NCI-H2081 treated with DMSO at 0.1 percent for 48 hours (cell line): ENCODE measurements at places on chromosomes 6 and 20.
A peak's percentile ranks its signal among the peaks of the same experiment; 100 is the strongest.

DNA sequence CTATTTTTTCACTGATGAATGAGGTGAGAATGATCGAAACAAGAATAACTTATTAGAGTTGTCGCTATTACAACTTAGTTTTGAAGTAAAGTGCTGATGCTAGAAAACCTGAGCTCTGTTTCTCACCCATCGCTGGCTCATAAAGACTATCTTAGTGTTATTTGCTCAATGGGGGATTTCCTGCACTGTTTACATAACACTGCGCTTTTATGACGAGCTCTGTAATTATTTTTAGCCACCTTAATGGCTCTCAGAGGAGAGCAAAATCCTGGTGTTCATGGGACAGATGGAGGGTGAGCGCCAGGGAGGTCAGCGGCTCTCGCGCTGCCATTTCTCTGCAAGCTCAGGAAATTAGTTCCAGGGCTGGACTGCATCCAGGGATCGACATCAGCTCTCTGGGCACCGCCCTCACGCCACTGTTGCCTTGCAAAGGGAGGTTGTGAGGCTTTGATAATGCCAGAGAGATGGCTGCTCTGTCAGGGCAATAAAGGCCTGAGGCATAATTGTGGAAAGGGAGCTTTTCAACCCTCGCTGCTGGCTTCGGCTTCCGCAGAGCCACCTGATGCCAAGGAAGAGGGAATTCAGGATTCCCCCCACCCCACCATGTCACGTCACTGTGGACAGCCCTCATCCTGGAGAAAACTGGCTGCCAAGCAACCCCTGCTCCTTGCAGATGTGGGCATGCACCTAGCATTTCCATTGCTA lies 72.0 kb downstream of the DACT2 start:
- peak; percentile 28 for DNase-seq

GRCh38 chr20:59324521-59325141 lies 24.2 kb downstream of the EDN3 start:
- DNase-seq: no peak

DNA sequence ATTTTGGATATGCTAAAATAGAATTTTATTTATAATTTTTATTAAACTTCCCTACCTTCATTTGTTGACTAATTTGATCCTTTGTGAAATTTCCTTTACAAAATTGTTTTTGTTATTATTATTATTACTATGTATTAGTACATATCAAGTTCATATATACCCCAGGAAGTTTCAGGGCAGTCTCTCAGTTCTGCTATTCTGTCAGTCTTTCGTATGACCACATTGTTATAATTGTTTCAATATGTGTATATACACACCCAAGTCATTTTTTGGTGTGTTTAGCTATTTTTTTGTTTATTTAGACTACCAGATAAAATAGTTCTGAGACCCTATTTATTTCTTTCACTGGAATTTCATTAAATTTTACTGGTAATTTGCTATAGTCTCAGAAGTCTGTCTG lies 72.1 kb downstream of the NKAIN2 start:
- no peak for DNase-seq

GRCh38 chr6:33875696-33876095 lies 71.9 kb upstream of the MLN start:
- no peak for DNase-seq

GRCh38 chr20:44284032-44284431 lies 27.0 kb downstream of the FITM2 start:
- no peak for DNase-seq

DNA sequence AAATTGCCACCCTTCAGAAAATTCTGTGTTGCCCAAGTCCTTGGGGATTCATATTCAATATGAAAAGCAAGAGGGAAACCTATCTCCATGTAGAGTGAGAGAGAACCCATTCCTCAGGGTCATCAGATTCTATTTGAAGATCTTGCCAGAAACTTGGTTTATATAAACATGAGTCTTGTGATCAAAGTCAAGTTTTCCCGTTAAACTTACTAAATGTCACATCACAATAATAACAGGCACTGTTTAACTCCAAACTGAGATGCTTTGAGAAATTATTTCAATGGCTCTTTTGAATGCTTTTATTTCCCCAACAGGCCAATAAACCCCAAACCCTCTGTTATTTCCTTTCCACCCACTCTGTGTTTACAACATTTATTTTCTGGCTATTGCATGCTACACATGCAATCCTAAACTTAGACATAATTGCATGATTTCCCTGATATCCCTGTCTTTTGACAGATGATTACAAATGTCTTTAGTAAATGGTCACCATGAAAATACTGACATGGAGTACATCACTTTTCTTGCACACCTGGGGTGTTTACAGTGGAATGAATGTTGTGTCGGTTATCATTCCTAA lies 31.1 kb upstream of the SSTR4 start:
- no peak for DNase-seq

DNA sequence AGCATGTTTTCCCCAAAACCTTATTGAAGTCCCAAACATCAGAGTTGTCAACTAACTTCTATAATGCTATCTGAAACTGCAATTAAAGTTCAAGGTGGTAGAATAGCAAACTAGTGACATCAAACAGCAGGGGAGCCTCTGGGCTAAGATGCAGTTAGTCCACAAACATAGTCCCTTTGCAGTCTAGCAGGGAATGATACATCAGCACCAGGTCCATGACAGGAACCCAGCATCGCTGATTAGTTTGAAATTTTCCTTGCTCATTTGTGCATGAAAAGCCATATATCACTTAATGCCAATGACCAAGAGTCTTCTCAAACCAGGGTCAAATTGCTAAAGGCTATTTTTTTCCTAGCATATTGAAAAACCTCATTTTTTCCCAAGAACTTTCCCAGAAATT lies 145.3 kb downstream of the HIVEP2 start:
- DNase-seq: no peak

DNA sequence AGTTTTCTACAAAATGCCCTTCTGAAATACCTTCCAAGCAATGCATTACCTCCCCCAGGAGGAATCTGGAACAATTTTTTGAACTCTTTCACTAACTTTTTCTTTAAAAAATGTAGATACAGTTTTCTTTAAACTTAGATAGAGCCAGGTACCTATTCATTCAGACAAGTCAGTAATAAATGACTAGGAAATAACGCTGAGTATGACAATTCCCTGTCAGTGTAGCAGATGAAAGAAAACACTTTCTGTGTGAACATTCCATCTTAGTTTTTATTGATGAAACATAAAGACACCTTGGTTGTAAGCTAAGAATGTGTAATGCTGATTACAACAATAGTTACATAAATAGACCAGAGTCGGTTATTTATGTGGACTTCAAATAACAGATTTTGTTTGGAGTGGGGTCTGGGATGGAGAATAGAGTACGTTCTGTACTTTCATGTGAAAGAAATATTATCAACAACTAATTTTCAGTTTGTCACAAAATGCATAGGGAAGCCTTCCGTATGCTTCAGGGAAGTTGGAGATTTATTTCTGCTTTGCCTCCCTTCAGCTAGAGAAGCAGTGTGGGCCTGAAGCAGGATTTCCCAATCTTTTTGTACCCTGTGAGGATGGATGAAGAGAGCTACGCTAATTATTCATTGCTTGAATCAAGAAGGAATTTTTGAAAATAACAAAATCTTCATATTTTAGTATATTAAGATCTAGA lies 19.2 kb upstream of the QKI start:
- DNase-seq: no peak

DNA sequence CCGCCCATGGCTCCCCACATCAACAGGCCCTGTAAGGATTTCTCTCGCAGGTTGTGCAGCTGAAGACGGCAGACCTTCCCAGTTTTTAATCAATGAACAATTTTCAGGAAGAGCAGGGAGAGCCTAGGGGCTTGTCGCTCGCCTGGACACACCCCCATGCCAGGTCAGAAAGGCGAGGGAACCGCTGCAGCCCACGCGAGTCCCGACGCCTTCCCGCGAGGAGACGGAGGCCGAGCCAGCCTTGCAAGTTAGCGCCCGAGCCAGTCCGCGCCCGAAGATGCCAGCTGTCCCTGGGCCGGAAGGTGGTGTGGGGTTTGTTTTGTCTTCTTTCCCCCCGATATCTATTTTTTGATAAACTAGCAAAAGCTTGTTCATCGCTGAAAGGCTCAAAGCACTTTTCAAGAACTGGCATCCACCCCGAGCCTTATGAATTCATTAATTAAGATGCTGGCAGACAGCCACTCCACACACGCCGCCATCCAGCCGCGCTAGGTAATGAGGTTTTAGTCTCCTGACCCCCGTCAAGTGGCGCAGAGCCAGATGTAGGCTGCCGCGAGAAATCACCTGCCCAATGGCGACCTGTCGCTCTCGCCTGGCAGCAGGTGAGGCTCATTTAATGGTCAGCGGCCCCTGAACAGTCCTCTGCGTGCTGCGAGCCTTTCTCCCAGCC lies 6.6 kb downstream of the CCDC167 start:
- peak; percentile 44 for DNase-seq

- DNase-seq: no peak
Observed at GRCh38 chr20:10078403-10078802, 43.6 kb downstream of the ANKEF1 start.

- no peak for DNase-seq
Observed at GRCh38 chr6:111980971-111981840, 72.7 kb upstream of the CCN6 start.

- DNase-seq: no peak
Observed at GRCh38 chr20:15900443-15900842, 672.8 kb downstream of the KIF16B start.

DNA sequence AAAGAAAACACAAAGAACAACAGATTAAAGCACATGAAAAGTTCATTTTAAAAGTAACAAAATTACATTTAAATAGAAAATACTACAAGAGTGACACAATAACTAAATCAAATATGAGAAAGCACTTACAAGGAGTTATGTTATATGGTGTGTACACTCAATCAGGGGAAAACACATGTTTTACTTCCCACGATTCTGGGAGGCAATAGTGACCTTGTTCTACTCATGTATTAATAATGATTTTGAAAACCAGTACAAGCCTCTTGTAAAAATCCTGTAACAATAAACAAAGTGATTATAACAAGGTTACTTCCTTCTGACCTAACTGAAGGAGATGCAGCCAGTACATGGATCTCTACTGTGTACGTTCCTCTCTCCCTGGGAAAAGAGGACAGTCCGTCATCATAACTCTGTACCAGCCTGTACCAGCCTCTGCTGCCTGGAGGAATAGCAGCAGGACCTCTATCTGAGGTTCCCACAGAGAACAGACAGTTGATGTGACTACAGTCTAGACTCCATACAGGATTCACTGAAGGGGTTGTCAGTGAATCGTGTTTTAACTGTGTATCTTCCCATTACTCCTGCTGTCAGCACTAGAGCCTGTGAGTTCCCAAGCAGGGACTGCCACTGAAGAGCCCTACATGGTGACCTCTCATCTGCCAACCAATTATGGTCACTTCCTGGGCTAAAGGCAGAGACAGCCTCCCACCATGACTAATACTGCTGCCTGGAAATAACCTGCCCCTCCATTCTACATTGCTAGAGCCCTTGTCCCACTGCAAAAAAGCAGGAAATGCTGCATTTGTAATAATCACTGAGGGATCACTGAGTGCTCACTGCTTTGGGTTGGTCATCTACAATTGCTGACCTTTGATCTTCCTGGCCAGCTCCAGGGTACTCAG lies 149.7 kb downstream of the KIF16B start:
- DNase-seq: no peak

DNA sequence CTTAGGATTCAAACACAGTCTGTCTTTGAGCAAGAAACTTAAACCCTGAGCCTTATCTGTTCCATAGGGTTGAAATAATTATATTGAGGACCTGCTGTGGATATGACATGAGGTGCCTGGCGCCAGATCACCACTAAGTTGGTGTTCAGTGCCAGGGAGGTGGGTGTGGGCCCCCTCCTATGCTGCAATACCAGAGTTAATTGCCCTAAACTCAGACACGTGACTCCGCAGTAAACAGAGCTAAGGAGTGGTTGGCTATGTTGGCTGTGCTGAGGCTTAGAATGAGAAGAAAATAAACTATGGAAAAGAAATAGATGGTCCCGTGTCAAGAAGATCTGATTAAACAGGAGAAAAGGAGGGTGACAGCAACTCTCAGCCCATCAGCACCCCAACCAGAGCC lies 419.4 kb upstream of the JARID2 start:
- no peak for DNase-seq

- DNase-seq: no peak
Observed at GRCh38 chr6:168920289-168920688, 333.4 kb downstream of the THBS2 start.

GRCh38 chr6:47687432-47687831 lies 10.9 kb upstream of the ADGRF4 start:
- no peak for DNase-seq

GRCh38 chr6:33620158-33620855 lies 815 bp upstream of the ITPR3 start:
- DNase-seq: no peak

DNA sequence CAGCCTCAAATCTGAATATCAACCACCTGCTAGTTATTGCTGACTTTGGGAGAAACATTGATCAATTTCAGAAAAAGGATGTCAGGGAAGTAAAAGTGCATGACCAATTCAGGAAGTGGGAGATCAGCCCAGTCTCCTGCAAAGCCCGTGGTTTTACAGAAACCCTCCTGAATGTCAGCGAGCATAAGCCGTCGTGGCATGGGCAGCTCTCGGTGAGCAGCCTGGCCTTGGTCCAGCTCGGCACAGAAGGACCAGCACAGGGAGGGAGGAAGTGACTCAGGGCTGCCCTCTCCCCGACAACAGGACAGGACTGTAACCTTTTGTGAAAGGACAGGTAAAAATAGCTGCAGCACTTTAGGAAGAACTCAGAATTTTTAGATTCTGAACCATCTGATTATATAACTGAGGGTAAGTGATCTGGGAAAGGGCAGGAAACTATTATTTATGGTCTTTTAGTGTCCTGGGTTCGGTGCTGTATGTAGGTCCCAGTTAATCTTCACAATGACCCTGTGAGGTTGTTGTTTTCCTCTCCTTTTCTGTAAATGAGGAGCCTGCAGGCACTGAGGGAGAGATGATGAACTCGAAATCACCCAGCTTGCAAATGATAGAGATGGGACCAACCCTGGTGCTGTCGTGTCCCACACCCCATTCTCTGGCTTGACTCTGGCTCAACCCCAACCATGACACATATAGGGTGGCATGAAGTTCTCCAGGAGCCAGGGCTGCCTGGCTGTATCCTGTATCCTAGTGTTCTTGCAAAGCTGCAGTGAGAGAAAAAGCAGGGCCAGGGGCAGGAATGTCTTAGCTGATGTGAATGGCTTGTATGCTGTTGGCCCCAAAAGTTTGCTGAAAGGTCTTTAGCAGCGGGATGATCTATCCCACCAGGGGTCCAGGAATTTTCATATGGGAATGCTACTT lies 37.6 kb downstream of the NRN1 start:
- no peak for DNase-seq
